Fibroblast of skin of back (primary cell): ENCODE measurements at places on chromosomes 4 and X.

DNA sequence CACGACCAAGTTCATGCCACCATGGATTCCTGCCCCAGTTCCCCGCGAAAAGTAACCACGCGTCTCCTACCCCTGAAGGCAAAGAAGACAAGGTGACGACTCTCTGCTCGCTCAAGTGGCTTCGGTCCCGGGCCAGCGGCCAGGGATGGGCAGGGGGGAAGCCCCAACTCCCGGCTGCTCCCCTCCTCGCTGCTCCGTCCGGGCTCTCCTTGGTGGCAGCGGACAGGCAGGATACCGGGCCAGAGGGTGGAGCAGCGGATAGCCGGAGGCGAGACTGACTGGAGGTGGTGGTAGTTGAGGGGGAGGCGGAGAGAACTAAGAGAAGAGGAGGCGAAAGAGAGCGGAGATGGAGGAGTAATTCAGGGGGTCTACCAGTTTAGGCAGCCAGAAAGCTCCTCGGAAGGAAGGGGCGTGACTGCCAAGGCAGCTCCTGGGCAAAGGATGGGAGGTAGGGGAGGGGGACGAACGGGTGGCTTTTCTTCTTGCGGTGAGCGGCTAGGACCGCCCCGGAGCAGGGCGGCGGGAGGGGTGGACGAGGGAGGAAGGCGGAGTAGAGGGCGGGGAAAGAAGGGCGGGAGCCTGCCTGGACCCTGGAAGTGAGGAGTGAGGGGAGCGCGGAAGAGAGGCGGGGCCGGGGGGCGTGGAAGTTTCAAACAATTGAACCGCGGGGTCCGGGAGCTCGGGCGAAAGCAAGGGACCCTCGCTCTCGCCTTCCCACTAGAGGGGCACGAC, at the start of gene AMOT:
TSS of gene AMOT (minus strand) at position 450 of the 732 bp plus-strand sequence. CDS start 17,705 bp downstream, outside the sequence.
- DNase-seq: peak; percentile 68

DNA sequence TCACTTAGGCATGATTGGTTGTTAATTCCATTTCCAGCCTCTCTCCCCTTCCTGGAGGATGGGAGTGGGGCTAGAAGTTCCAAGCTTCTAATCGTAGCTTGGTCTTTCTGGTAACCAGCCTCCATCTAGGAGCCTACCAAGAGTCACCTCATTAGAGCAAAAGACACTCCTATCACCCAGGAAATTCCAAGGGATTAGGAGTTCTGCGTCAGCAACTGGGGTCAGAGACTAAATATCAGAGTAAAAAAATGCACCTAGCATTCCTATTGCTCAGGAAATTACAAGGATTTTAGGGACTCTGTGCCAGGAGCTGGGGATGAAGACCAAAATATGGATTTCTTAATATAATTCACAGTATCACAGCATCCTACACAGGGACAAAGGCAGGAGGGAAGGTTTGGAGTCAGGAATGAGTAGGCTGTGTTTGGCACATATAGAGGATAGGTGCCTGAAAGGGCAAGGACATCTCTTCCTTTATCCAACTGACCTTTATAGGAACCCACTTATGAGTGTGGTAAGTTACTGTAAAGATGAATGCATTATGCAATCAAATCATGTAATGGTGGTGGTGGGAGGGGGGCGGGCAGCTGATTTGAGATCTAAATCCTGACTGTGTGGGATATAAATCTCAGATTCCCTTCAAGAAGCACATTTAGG, 30.5 kb upstream of the LIMCH1 start:
- DNase-seq: peak; percentile 48

DNA sequence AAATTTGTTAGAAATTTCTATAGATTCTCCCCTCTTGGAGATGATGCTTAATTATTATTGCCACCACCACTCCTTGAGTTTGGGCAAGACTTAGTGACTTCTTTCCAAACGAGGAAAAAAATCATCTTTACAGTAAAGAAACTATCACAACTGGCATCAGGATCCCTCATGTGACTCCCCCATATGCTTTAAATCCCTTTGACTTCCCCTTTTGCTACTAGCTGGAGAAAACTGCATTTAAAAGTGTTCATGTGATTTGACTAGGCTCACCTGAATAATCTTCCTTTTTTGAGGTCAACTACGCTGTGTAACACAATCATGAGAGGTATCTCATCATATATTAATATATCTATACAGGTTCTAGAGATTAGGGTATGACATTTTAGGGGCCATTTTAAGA, 30.3 kb upstream of the ENOX2 start:
- no peak for DNase-seq

DNA sequence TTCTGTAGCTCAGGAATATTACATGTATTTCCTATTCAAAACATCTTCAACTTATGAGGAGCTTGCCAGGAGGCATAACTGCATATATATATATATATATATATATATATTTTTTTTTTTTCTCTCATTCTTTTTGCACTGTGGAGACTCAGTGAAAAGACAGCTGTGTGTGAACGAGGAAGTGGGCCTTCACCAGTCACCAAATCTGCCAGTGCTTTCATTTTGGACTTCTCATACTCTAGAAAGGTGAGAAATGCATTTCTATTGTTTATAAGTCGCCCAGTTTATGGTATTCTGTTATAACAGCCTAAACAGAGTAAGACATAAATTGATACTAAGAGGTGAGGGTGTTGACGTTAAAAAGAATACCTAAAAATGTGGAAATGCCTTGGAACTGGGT, 710.6 kb downstream of the TRAM1L1 start:
- DNase-seq: no peak

- peak; percentile 40 for DNase-seq
Measured at GRCh38 chrX:30971774-30972603, 82.9 kb upstream of the TAB3 start.

DNA sequence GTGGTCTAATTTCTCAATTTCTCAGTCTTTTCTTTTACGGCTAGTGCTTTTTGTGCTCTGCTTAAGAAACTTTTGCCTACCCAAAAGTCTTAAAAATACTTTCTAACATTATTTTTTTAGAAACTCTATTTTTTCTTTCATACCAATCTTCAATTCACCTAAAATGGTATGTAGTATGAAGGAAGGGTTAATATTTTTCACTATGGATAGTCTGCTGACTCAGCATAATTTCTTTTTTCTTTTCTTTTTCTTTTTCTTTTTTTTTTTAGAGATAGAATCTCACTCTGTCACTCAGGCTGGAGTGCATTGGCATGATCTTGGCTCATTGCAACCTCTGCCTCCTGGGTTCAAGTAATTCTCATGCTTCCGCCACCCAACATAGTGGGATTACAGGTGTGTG, 34.2 kb upstream of the GYPE start:
- no peak for DNase-seq

GRCh38 chr4:76016393-76016792, 6.9 kb downstream of the CXCL10 start:
- no peak for DNase-seq

- DNase-seq: no peak
Measured at GRCh38 chr4:48945981-48946380, 39.4 kb upstream of the OCIAD2 start.

GRCh38 chrX:69162361-69162865, 2.8 kb downstream of the PJA1 start:
- no peak for DNase-seq
